ENCODE measurements at places on chromosomes 11 and 22. TPM values are rescaled to one million over a fixed set of nuclear protein-coding genes. Genes with fewer than 3 reads are reported as not detected.

DNA sequence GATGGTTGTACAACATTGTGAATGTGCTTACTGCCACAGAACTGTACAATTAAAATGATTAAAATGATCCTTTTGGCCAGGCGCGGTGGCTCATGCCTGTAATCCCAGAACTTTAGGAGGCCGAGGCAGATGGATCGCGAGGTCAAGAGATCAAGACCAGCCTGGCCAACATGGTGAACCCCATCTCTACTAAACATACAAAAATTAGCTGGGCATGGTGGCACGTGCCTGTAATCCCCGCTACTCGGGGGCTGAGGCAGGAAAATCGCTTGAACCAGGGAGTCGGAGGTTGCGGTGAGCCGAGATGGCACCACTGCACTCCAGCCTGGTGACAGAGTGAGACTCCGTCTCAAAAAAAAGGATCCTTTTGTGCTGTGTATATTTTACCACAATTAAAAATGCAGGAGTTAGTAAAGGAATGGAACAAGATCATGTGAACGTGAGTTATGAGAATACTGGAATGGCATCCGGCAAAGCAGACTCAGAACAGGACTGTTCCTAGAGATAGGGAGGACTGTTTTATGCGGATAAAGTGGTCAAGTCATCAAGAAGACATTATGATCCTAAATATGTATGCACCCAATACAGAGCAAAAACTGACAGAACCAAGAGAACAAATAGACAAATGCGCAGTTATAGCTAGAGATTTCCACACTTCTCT, 58.0 kb upstream of the CLDN5 start:
- no peak for DNase-seq

LRRC4C gene
- not detected for total RNA-seq

DNA sequence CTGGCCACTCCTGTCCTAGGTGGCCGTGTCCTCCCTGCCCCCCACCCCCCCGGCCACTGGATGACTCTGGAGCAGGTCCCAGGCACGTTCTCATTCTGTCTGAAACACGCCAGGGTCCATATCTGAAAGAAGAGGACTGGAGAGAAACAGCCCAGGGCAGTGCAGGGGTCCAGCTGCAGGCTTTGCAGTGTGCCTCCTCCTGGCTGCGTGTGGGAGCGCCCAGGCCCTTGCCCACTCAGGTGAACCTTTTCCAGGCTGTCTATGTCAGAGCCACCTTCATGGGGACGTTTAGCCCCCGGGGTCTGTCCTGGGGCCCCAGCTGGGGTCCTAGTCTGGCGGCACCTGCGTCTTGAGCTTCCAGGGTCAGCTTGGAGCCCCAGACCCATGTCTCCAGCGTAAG, 15.6 kb downstream of the GRAMD4 start:
- no peak for DNase-seq

- no peak for DNase-seq
Measured at GRCh38 chr11:32358729-32359128, 76.6 kb downstream of the WT1 start.

All from MG63 (cell line).